ENCODE measurements at places on chromosomes 6 and 20. TPM values are rescaled to one million over a fixed set of nuclear protein-coding genes. Genes with fewer than 3 reads are reported as not detected.

The EDN3 gene
- 6.8 TPM for total RNA-seq

The GJA1 gene
- total RNA-seq, result 45.8 TPM

The LGSN gene
- 0.41 TPM for total RNA-seq

The FOXA2 gene
- not detected for total RNA-seq

The MYLK2 gene
- total RNA-seq, result 21.3 TPM

The AGER gene
- 6.0 TPM for total RNA-seq

The SUN5 gene
- total RNA-seq, result not detected

The SLC16A10 gene
- 37.0 TPM for total RNA-seq

The SLCO4A1 gene
- total RNA-seq, result 7.5 TPM

The FAM217A gene
- total RNA-seq, result 0.29 TPM

The EMILIN3 gene
- 12.0 TPM for total RNA-seq

All from metanephros (tissue), 2 donors.